ENCODE measurements at places on chromosomes 11 and 22.

GRCh38 chr11:73317373-73317772 is 9.3 kb downstream of the ARHGEF17 start:
- DNase-seq: no peak

DNA sequence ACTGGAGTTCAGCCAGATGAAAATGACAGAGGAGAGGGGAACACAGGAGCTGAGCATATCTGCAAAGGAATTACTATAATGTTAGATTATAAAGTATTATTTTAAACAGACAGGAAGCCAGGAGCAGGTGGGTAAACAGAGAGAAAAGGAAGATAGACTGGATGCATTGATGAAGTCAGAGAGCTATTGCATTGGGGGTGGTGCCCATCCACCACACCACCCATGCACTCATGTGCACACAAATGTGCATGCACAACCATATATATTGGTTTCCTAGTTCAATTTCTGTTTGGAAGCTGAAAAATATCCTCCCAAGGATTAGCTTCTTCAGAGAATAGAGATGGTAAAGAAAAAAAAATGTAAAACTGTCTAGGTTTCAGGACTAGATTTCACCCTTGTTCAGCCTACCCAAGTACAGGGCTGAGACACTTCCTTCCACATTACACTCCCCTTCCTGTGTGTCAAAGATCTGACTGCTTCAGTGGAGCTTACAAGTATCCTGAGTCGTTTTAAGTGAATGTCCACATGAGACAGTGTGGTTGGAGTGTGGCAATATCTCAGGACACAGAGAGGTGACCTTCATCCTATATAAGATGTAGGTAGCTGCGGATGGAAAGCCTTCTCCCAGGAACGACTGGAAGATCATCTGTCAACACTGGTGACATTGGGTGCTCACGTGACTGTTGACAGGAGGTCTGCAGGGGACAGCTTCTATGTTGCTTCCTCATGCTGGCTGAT is 12.2 kb upstream of the SMPD1 start:
- DNase-seq: no peak

DNA sequence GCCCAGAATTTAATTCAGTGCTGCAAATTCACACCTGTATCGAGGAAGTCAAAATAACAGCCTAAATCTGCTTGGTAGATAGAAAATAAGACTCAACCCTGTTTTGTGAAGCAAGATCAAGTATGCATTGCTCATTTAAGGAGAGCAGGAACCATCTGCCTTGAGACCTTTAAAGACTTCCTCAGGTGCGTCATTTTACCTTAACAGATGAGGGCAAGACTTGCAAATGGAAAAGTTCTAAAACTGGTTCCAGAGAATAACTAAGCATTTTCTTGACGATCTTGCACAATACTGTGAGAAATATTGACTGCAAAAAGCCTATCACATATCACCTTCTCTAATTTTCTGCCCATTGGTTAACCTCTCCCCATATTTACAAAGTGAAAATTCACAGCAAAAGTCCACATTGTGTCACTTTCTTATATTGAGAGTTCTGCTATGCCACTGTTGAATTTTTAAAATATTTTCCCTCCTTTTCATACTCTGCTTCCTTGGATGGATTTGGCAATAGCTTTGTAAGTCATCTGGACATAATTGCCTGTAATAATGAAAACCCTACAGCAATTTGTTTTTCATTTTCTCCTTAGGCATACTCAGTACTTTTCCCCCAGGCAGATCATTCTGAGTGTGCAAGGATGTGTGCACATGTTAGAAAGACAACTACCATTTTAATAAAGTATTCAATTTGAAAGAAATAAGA is 234.2 kb downstream of the AASDHPPT start:
- no peak for DNase-seq

DNA sequence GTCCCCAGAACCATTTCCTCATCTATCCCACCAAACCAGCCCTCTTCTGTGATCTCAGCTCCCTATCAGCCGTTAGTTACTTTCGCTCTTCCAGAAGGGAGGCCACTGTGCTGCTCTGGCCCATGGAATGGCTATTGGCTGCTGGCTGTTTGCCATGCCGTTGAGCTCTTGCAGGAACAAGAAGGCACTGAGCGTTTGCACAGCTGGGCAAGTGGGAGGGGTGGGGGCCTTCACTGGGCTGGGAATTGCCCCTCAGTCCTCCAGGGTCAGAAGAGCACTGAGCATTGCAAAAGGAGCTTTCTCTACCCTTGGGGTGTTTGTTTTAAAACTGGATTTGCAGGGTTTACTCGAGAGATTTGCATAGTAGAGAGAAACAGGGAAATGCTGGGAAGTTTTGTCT is 129.0 kb upstream of the PARVA start:
- no peak for DNase-seq

DNA sequence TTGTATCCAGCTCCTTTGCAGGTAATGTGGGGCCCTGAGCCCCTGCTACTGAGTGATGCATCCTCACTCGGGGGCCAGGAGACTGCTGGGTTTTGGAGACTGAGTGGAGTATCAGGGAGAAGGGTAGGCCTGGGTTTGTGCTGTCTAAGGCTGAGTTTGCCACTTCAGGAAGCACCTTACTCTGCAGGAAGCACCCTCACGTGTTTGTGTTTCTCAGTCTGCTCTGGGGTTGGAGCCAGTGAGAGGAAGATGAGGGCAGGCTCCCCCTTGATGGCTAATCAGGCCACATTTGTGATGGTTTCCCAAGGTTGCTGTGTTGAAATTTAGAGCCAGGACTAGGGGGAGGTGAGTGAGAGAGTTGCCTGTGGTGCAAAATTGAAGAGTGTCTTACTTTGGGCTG is 13.7 kb upstream of the THY1 start:
- DNase-seq: no peak

DNA sequence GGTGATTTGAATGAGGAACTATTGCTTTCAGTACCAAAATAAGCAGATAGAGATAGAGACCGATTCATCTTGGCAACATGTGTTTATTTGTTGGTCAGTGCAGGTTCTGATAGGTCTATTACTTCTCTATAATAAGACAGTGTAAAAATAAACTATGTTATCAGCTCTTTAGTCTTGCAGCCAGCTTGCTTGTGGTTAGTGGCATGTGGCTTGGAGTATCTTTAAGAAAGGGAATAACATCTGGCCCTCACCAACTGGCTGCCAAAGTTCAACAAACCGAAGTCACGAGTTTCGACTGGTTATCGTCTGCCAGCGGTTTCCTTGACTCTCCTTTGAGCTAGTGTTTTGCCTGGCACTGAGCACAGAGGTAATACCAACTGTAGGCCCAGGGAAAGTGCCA is 71.8 kb downstream of the CTTN start:
- no peak for DNase-seq

DNA sequence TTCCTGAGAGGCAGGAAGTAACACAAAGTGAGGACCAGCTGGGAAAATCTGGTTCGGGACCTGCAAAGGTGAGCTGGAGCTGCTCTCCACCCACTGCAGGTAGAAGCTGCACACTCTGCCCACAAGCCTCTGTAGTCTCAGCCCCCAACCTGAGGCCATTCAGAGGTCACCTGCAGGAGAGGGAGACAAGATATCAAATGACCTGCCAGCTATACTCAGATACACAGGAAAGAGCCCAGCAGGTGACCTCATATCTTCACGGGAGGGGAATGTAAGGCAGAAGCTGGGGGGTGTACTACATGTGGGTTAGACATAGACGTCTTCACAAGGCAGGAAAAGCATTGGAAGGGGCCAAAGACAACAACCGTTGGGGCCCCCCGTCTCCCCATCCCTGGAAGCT is 86.1 kb downstream of the APIP start:
- DNase-seq: no peak

DNA sequence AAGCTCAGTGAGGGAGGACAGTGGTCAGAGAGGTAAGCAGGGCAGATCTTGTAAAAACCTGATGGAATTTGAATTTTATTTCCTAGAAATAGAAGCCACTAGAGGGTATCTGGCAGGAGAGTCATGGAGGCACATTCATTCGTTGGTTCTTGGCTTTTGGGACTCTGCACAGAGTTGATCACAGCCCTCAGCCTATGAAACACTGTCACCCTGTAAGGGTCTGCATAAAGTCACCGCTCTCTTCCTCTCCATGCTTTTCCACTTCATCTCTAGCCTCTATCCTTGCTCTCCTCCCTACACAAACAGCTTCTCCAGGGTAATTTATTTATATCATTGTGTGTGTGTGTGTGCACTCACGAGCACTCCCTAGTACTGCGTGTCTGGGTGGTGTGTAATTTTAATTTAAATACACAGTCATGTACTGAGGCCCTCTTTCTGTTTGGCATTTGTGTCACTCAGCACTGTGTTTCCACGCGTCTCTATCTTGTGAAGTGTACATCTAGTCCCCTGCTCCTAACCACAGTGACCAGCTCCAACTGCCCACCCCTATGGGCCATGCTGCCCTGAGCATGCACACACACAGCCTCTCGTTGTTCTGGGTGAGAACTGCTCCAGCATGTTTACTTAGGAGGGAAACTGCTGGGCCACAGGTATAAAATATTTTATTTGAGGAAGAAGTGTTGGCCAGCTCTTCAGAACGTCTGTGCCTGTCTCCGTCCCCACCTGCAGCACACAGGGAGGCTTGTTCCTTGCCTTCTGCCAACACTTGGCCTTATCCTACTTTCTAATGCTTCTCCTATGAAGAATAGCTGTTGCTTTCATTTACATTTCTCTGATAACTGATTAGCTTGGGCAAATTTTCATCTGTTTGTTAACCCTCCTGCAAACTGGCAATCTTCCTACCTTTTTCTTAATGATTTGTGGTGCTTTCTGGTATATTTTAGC is 4.5 kb downstream of the KCNQ1OT1 start:
- DNase-seq: no peak

DNA sequence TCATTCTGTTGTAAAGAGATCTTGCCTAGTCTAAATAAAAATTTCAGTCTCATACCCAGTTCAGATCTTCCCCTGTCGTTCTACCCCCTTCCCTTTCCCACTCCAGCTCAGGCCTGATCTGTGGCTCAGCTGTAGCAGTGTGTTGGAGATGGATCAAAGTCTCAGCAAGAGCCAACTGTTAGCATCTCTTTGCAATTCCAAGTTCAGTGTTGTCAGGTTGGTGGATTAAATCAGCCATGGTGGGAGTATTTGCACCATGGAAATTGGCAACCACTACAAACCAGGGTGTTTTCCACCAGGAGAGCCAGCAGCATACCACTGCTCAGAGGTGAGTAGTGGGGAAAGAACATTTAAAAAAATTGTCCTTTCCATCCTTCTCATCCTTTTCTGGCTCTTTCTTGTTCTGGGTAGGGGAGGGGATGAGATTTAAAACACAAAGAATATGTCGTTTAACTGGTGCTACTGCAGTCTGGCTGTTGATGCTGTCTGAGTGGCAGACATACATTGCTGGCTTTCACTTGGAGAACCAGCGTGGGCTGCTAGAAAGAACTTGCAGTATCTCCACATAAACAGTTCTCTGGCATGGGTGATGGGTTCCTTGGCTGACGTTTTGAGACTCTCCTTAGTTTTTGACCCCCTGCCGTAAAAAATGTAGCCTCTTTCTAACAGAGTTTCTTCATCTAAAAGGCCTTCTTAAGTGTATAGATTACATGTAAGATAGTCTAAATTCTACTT is 514.1 kb downstream of the RAB38 start:
- no peak for DNase-seq

DNA sequence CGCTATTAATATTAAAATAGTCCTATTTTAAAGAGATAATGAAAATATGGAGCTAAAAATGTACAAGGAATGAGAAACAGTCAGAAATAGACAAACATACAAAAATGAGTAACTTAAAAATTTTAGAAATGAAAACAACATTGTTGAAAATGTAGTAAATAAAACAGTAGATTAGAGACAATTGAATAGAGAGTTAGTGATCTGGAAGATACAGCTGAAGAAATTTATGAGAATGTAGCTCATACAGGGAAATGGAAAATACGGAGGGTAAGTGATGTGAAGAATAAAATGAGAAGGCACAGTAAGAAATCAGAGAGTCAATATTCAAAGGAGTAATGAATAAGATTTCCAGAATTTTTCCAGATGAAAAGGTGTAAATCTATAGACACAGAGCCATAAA is 424.8 kb downstream of the SOX6 start:
- no peak for DNase-seq

DNA sequence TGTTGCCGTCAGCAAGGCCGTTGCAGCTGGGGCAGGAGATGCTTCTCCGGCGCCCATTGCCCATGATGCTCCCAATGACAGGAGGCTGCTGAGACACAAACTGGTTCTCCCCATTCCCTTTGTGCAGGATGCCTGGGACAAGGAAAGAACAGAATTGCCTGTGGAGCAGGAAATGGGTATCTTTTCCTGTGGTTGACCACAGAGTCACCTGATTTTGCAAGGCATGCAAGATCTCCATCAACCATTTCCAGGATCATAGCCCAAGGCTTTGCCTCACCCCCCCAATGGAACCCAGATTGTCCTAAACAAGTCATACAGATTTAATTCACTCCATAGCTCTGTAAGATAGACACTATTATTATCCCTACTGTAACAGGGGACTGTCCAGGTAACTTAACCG is 148.1 kb upstream of the NARS2 start:
- DNase-seq: no peak

- no peak for DNase-seq
Measured at GRCh38 chr22:26563022-26563421, 26.9 kb downstream of the TPST2 start.

GRCh38 chr11:61972112-61972671 is 4.8 kb upstream of the FTH1 start:
- DNase-seq: no peak

GRCh38 chr22:48106215-48106614 is 1343.8 kb downstream of the TBC1D22A start:
- DNase-seq: no peak

- DNase-seq: no peak
Measured at GRCh38 chr22:28024422-28024888, 105.4 kb upstream of the PITPNB start.

GRCh38 chr11:124582565-124582964 is 12.8 kb downstream of the OR8A1 start:
- no peak for DNase-seq

DNA sequence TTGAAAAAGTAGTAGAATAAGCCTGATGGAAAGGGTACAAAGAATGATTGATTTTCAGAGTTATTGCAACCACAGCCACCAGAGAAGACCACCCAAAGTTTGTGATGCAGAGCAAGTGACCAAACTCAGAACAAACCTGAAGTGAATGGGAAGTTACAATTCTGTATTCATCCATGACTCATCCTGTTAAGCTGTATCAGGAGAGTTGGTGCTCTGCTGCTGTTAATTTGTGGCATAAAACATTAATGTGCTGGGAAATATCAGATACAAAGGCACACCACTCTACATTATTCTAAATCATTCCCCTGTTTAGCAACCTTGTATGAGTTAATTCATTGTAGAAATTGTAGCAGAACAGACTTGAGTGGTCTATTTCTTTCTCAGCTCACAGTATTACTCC is 19.6 kb upstream of the PDGFD start:
- no peak for DNase-seq

GRCh38 chr22:40451210-40451609 is 80.8 kb downstream of the SGSM3 start:
- no peak for DNase-seq

DNA sequence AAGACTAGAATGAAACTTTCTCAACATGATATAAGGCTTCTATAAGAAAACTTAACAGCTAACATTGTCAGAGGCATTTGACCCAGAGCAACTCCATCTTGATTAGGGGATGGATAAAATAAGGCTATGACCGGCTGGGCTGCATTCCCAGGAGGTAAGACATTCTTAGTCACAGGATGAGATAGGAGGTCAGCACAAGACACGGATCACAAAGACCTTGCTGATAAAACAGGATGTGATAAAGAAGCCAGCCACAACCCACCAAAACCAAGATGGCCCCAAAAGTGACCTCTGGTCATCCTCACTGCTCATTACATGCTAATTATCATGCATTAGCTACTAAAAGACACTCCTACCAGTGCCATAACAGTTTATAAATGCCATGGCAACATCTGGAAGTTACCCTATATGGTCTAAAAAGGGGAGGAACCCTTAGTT is 135.2 kb downstream of the TTC28 start:
- no peak for DNase-seq

GRCh38 chr11:13000721-13001120 is 8.4 kb upstream of the RASSF10 start:
- DNase-seq: no peak
